Left forelimb (tissue), 1 donor: ENCODE measurements at places on chromosomes 4 and X.

DNA sequence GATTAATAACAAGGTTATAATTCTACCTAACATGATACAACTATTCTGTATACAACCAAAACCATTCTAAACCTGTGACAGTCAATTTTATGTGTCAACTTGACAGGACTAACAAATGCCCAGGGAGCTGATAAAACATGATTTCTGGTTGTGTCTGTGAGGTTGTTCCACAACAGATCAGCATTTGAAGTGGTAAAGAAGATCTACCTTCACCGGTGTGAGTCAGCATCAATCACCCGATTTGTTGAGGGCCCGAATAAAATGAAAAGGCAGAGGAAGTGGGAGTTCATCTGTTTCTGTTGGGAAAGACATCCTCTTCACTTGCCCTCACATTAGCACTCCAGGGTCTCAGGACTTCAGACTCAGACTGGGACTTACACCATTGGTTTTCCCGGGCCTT is 187.9 kb downstream of the MAB21L2 start:
- DNase-seq, result no peak

DNA sequence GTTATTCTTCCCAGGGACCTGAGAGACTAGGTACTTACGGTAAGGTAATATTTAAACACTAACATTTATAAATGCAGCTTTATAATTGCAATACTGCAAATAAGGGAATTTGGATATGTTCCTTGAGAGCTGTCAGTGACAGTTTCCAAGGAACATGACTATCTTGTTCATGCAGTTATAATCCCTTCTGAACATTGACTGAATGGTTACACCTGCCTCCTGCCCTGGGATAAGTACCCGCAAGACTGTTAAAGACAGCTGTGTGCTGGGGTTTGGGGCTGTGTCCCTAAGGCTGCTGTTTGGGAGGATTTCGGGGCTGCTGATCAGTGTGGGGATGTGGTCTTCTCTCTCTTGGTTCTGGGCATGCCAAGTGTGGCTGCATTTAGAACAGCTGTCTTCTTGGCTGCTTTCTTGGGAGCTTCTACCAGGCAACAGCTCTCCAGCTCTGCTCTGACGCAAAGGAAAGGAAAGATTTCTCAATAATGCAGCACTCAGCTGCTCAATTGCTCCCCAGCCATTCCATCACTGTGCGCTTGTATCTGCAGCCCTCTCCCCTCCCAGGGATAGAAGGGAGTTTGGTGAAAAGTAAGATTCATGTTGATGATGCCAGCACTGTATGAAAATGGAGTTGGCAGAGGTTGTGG is 298.8 kb upstream of the TAPT1 start:
- peak; percentile 70 for DNase-seq

DNA sequence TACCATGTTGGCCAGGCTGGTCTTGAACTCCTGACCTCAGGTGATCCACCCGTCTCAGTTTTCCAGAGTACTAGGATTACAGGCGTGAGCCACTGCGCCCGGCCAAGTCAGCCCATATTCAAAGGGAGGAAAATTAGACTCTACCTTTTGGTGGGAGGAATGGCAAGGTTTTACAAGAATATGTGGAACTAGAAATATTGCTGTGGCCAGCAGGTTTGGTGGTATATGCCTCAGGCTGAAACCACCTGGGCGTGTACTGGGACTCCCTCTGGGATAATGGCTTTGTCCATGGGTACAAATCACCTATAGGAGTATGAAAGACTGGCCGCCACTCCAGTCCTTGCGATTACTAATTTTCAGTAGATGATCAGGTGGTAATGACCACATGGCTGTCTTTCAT is 32.4 kb downstream of the SAT1 start:
- DNase-seq, result no peak

DNA sequence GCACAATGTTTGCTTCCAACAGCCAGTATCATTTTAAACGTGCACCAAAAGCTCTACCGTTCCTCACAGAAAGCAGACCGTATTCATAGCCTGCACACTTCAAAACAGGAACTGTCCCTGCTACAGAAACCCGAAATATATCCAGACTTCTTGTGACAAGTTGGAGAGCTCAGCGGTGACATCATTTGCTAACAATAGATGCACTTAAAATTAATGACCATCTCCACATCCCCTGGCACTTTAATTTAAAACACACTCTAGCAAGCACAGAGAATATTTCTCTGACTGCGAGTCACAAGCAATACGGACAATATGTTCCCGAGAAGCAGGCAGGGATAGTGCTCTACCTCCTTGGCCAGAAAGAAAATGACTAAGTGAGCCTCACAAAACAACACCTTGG is 2.5 kb downstream of the NYX start:
- no peak for DNase-seq

- no peak for DNase-seq
Measured at GRCh38 chr4:133711817-133712216, 489.8 kb downstream of the PABPC4L start.

DNA sequence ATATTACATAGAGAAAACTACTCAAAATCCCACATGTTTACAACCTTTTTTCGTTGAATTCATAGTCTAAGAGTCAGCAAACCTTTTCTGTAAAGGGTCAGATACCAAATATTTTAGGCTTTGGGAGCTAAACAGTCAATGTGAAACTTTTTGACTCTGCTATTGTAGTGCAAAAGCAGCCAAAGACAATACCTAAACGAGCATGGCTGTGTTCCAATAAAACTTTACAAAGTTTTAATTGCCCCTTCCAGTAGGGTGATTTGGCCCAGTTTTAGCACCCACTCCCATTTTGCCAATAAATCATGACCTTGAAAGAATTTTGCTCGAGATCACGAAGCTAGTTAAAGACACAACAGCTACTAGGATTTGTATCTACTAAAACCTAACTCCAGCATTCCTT is 147.2 kb downstream of the ANKRD50 start:
- no peak for DNase-seq

- no peak for DNase-seq
Measured at GRCh38 chr4:139316733-139317132, 14.5 kb upstream of the NDUFC1 start.

DNA sequence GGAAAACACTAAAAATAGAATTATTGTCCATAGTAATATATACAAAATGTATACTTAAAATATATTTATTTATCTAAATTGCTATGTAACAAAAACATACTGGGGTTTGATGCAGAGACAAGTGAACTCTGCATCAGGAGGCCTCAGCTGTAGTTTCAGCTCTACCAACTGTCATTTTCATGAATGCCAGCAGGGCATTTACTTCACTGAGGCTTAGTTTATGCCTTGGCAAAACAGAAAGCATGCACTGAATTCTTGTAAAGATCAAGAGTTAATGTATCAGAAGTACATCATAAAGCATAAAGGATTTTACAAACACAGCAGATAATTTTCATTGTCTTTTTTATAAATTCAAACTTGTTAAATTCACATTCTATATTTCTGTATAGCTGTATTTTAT is 577.0 kb downstream of the C4orf33 start:
- DNase-seq, result no peak

DNA sequence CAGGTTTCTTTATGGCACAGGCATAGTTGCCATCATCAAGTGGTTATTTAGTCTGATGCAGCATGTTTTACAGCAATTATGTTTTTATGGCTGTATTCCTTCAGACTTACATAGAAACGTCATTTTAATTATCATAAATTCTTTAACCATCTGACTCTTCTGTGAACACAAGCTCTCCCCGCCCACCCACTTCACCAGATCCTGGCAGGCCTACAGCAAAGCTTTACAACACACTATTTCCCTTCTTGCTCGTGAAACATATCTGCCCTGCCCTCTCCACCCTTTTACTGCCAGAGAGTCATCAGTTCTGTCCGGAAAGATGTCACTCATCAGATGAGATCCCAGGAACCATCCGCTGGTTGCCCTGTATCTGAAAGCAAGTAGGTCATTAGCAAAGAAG is 120.5 kb downstream of the HS6ST2 start:
- no peak for DNase-seq

DNA sequence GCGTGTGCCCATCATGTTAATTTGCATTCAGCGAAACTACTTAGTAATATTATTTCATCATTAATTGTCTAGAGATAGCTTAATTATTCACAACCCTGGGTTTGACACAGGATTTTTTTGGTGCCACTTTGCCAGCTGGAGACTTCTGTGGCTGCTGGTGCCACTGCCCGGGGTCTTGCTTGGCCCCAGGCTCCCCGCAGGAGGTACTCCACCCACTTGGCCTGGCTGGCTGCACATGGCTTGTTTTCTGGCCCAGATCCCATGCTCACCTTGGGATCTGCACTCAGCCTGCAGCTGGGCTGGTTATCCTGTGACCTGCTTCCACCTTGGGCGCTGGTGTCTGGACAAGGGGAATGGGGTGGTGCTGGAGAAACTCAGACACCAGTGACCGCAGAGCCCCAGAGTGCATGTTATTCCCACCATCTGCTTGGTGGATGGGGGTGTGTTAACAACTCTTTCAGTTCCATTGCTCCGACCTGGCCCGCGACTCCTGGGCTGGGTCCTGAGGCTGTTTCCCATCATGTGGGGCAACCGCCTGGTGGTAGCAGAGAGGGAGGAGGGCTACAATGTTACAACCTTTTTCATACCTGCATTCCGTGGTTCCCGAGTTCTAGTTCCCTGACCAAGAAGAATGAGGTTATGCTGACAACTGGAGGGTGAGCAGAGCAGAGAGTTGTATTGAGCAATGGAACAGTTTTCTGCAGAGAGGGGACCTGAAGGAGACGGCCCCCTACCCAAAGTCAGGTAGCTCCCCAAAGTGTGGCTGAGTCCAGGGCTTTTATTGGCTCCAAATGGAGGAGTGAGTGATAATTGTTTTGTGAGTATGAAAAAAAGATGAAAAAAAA is 1950.0 kb upstream of the IGFBP7 start:
- no peak for DNase-seq

DNA sequence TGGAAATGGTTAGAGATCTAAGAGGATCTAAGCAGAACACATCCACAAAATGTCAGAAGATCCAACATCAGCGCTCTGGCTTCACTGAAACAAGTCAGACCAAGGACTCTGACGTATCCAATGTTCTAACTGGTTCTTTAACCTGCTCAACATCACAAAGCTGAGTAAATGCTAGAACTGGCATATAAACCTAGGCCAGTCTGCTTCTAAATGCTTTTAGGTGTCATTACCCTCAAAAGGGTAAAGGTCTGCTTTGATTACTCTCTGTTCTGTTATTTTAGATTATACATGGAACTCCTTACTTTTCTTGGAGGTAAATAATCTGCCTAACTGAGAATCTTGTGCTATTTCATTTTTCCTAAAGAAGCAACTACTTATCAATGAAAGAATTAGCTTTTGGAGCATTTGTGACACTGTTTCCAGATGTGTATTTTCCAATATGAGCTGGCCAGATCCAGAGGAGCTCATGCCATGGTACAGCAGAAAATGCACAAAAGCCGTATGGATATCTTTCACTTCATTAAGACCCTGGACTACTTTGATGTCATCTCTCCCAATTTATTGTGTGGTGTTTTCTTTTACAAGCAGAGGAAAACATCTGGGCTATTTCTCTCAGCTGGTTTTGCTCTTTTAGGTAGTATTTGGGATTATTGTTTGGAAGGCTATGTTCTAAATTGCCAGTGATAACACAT is 123.5 kb downstream of the RASGEF1B start:
- no peak for DNase-seq

DNA sequence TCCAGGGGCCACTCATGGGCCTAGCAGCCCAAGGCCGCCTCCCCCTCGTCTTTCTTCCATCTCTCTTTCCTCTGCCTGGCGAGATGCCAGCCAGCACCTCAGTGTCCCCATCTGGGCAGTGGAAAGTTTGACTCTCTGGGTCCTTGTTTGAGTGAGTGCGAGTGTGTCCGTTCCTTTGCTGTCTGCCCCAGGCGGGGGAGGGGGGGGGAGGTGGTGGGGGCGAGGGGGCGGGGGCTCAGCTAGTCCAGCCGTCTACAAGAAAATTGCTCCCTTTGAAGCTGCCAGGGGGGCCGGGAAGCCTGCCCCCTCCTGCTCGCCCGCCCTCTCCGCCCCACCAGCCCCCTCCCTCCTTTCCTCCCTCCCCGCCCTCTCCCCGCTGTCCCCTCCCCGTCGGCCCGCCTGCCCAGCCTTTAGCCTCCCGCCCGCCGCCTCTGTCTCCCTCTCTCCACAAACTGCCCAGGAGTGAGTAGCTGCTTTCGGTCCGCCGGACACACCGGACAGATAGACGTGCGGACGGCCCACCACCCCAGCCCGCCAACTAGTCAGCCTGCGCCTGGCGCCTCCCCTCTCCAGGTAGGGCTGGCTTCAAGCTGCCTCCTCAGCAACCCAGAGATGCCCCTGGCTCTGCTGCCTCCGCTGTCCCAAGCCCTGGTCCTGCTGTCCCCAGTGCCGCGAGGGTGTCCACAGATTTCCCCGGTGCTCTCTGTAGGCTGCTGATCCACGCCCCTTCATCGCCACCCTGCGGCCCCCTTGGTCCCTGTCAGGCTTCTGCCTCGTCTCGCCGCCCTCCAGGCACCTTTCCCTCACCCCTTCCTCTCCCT is at the start of gene BGN:
Gene BGN (plus strand): TSS at position 440 of the 821 bp plus-strand sequence. CDS start 9,652 bp downstream, outside the sequence.
- DNase-seq, result peak; percentile 75

GRCh38 chr4:81756042-81756441 is 284.3 kb upstream of the RASGEF1B start:
- DNase-seq, result no peak

- DNase-seq, result no peak
Measured at GRCh38 chrX:47502316-47503125, 19.5 kb upstream of the ZNF41 start.

GRCh38 chr4:1478766-1479355 is 72.6 kb upstream of the NKX1-1 start:
- no peak for DNase-seq

DNA sequence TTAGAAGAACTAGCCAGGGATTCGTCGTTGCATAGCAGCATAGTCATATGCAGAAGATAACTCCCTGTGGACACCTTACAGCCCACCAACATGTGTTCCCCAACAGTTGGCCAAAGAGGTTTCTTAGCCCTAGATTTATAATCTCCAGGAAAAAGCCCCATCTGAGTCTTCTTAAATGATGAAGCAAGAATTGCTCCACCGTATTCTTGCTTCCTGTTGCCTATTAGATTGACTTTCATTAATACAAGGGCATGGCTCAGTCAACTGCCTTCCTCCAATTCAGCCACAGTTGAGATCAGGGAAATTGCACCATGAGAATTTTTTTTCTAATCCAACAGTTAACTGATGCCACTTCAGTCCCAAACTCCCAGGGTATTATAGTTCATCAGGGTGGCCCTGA is 5.2 kb upstream of the AFF2 start:
- no peak for DNase-seq

- no peak for DNase-seq
Measured at GRCh38 chr4:167930166-167930565, 162.2 kb upstream of the ANXA10 start.

DNA sequence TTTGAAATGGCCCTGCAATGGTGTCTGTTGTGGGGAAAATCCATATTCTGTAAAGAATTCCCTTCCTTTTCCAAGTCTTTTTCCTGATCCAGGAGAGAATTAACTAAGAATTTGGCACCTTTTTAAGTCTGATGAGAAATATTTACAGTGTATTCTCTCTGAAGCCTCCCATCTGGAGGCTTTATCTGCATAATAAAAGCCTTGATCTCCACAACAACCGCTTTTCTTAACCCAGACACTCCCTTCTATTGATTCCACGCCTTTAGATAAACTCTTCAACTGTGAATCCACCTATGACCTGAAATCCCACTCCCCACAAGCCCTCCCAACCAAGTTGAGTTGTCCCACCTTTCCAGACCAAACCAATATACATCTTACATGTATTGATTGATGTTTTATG is 43.1 kb upstream of the TMPRSS11E start:
- DNase-seq, result no peak
